Liver (tissue), 10 donors: ENCODE measurements at places on chromosomes 16 and 17. TPM values are rescaled to one million over a fixed set of nuclear protein-coding genes. Genes with fewer than 3 reads are reported as not detected.

SLC52A1 gene
- 0.11 TPM for polyA plus RNA-seq

STX1B gene
- polyA plus RNA-seq = 0.19 TPM

HOXB1 gene
- not detected for polyA plus RNA-seq

KRT24 gene
- not detected for polyA plus RNA-seq

ZFPM1 gene
- 0.19 TPM for polyA plus RNA-seq

ATP6V0A1 gene
- polyA plus RNA-seq = 31.5 TPM

SPOP gene
- polyA plus RNA-seq = 36.3 TPM

GRCh38 chr16:23952128-23952970, 116.6 kb downstream of the PRKCB start:
- H3K4me1 ChIP-seq = no peaks in the 10 kb centered on the region
- no peaks in the 10 kb centered on the region for H3K36me3 ChIP-seq
- no peak overlapping the region for H3K27ac ChIP-seq
- no peak overlapping the region for H3K4me3 ChIP-seq
- H3K27me3 ChIP-seq = no peaks in the 10 kb centered on the region

DNA sequence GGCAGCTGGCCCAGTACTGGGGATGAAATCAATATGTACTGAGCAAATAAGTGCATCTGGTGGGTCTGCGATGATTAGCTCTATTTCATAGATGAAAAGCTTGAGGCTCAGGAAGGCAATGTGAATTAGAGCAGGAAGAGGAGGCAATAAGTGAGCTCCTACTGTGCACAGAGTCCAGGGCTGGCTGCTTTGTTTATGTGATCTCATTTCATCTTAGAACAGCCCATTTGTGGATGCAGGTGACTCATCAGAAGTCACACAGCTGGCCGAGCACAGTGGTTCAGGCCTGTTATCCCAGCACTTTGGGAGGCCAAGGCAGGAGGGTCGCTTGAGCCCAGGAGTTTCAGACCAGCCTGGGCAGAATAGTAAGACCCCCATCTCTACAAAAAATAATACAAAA, 7.1 kb downstream of the TMEM114 start:
- no peak overlapping the region for H3K4me3 ChIP-seq
- H3K27me3 ChIP-seq = no peaks in the 10 kb centered on the region
- no peaks in the 10 kb centered on the region for H3K36me3 ChIP-seq
- no peak for DNase-seq

- no peak overlapping the region for H3K4me3 ChIP-seq
- no peak overlapping the region for H3K27ac ChIP-seq
- H3K4me1 ChIP-seq = no peaks in the 10 kb centered on the region
Measured at GRCh38 chr17:2929881-2930533, 133.4 kb downstream of the OR1D5 start.

GRCh38 chr16:70454222-70455034, at the start of gene FCSK:
Gene FCSK, plus strand, starts transcription at chr16:70454595. Its CDS starts 8,596 bp downstream, at chr16:70463191.
- no peaks in the 10 kb centered on the region for H3K36me3 ChIP-seq
- peak within 1 kb of the TSS; percentile 100 for H3K27ac ChIP-seq
- peak within 1 kb of the TSS; percentile 92 for H3K4me3 ChIP-seq
- H3K4me1 ChIP-seq = peaks cover 3% of the 10 kb centered on the region
- H3K27me3 ChIP-seq = no peaks in the 10 kb centered on the region
- DNase-seq = peak; percentile 81

- H3K36me3 ChIP-seq = peaks cover 52% of the 10 kb centered on the region
- no peaks in the 10 kb centered on the region for H3K27me3 ChIP-seq
- H3K4me3 ChIP-seq = no peak overlapping the region
- H3K27ac ChIP-seq = no peak overlapping the region
- peaks cover 6% of the 10 kb centered on the region for H3K4me1 ChIP-seq
Measured at GRCh38 chr16:4840984-4841383, 6.1 kb downstream of the GLYR1 start.

DNA sequence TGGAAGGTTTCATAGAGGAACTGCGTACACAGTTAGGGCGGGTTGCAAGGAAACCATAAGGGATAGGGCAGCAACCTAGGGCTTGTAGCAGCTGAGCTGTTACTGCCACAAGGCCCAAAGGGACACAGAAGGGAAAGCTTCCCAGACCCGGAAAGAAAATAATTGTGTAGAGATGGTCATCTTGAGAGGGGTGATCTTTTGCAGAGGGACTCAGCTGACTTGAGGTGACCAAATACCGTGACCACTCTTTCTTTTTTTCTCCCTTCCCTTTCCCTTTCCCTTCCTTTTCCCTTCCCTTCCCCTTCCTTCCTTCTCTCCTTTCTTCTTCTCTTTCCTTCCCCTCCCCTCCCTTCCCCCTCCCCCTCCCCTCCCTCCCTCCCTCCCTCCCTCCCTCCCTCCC, 8.5 kb upstream of the CREBBP start:
- no peak for DNase-seq
- peaks cover 9% of the 10 kb centered on the region for H3K4me1 ChIP-seq
- no peaks in the 10 kb centered on the region for H3K27me3 ChIP-seq
- no peak overlapping the region for H3K4me3 ChIP-seq

GRCh38 chr16:4431023-4431422, 5.4 kb downstream of the DNAJA3 start:
- H3K36me3 ChIP-seq = peaks cover 10% of the 10 kb centered on the region
- no peak overlapping the region for H3K4me3 ChIP-seq
- DNase-seq = no peak
- no peak overlapping the region for H3K27ac ChIP-seq

GRCh38 chr17:51091635-51092034, 29.0 kb downstream of the SPAG9 start:
- peaks cover 35% of the 10 kb centered on the region for H3K4me1 ChIP-seq
- DNase-seq = no peak
- H3K27ac ChIP-seq = no peak overlapping the region

DNA sequence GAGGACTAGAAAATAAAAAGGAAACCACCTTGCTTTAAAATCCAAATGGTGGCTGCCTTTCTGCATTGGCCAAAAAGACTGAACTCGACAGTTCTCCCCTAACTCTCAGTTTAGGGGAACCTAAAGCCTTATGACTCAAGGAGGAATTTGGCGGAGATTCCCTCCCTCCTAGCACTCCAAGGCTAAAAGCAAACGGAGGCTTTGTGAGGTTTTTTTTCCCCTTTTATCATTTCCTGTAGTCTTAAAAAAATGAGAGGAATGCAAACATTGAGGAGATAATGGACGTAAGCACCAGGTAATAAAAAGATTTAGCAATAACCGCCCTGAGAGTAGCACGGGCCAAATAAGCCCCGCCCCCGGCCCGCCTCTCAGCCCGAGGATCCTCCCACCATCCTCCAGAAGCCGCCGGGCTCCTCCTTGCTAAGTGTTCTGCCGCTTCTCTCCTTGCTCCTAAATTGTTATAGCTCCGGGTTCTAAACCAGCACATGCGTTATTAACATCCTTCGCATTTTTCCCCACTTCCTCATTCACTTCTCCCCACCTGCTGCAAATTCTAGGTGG, 5.8 kb upstream of the KIFC3 start:
- peak overlapping the region; percentile 73 for H3K27ac ChIP-seq
- peaks cover 40% of the 10 kb centered on the region for H3K4me1 ChIP-seq
- peak; percentile 73 for DNase-seq

- peaks cover 14% of the 10 kb centered on the region for H3K4me1 ChIP-seq
- H3K36me3 ChIP-seq = no peaks in the 10 kb centered on the region
- H3K27me3 ChIP-seq = no peaks in the 10 kb centered on the region
- no peak for DNase-seq
- no peak overlapping the region for H3K4me3 ChIP-seq
- H3K27ac ChIP-seq = no peak overlapping the region
Measured at GRCh38 chr16:11202260-11203091, 53.5 kb downstream of the SOCS1 start.

DNA sequence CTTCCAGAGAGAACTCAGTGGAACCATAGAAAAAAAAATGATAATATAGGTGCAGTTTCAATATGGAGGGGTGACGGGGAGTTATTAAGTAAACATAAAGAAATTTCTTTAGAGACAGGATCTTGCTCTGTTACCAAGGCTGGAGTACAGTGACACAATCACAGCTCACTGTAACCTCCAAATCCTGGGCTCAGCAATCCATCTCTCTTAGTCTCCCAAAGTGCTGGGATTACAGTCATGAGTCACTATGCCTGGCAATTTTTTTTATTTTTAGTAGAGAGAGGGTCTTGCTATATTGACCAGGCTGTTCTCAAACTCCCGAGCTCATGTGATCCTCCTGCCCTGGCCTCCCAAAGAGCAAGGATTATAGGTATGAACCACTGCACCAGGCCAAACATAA, 48.8 kb downstream of the NLRC5 start:
- H3K4me1 ChIP-seq = no peaks in the 10 kb centered on the region
- H3K36me3 ChIP-seq = peaks cover 4% of the 10 kb centered on the region
- no peak for DNase-seq
- H3K4me3 ChIP-seq = no peak overlapping the region
- H3K27ac ChIP-seq = no peak overlapping the region
- no peaks in the 10 kb centered on the region for H3K27me3 ChIP-seq

- DNase-seq = no peak
- no peaks in the 10 kb centered on the region for H3K27me3 ChIP-seq
- H3K27ac ChIP-seq = no peak overlapping the region
- H3K36me3 ChIP-seq = no peaks in the 10 kb centered on the region
- peaks cover 18% of the 10 kb centered on the region for H3K4me1 ChIP-seq
- H3K4me3 ChIP-seq = no peak overlapping the region
Measured at GRCh38 chr17:42358434-42358833, 29.8 kb downstream of the STAT3 start.

DNA sequence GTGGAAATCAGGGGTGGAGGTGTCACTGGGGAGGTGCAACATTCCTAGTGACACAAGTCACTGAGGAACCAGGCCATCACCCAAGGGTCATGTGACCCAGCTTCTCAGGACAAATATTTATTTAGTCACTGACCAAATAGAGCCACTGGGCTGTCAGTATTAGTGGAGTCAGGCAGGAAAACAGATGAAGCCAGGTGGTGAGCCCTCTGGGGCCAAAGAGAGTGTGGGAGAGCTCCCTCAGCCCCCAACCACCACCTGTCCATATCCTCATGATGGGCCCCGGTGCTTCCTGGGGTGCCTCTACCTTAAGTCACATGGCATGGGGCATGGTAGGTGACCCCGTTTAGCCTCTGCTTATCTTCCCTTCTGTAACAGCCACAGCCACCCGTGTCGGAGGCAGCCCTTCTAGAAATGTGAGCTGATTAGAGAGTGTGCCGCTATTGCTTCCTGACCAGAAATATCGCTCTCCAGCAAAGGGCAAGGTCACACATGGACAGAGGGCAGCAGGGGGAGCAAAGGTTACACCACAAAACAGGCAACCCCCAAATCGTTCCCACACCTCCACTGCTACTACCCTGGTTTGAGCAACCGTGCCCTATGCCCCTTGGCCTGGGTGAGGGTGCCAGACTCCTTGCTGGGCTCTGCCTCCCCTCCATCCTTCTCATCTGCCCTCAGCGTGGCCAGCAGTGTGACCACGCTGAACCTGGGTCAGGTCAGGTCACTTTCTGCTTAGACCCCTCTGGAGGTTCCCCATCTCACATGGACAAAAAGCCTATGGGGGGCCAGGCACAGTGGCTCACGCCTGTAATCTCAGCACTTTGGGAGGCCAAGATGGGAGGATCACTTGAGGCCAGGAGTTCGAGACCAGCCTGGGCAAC, 8.6 kb upstream of the AKTIP start:
- H3K4me3 ChIP-seq = no peak overlapping the region
- H3K4me1 ChIP-seq = peaks cover 7% of the 10 kb centered on the region
- no peaks in the 10 kb centered on the region for H3K27me3 ChIP-seq

DNA sequence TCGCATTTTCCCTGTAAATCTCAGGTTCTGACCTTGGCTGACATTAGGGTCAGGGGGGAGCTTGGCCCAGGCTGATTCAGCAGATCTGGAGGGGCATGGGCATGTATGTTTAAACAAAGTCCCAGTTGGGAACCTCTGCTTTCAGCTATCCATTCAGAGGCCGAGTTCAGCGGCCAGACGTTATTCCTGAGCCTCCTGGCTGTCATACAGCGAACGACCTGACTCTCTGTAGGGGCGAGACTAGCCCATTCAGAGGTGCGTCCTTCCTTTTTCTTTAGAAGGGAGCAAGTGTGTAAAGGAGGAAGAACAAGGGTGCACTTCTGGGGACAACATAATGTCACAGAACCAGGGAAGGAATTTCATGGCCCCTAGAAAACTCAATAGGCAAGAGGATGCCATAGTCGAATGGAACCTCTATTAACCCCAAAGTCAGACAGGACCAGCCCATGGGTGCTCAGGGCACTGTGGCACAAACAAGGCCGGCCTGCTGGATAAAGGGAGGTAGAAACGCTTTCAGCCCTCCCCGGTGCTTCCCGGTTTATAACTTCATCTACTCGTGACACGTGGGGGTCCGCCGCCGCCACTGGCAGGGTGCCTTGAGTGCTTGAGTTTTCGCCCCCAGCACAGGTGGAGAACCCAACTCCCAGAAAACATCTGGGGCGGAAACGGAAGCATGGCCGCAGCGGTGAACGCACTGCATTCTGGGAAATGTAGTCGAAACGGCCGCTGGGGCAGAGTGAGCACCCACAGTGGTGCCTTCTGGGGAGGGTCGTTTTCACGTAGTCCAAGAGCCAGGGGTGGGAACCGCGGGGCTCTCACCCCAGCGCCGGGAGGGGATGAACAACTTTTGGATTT, 33.2 kb upstream of the PLCG2 start:
- H3K4me1 ChIP-seq = no peaks in the 10 kb centered on the region
- no peaks in the 10 kb centered on the region for H3K27me3 ChIP-seq
- H3K27ac ChIP-seq = no peak overlapping the region
- H3K4me3 ChIP-seq = peak overlapping the region; percentile 44
- no peaks in the 10 kb centered on the region for H3K36me3 ChIP-seq

GRCh38 chr16:69057400-69058378, 47.8 kb upstream of the HAS3 start:
- no peaks in the 10 kb centered on the region for H3K27me3 ChIP-seq
- peak overlapping the region; percentile 78 for H3K27ac ChIP-seq
- H3K4me1 ChIP-seq = peaks cover 4% of the 10 kb centered on the region
- DNase-seq = no peak

DNA sequence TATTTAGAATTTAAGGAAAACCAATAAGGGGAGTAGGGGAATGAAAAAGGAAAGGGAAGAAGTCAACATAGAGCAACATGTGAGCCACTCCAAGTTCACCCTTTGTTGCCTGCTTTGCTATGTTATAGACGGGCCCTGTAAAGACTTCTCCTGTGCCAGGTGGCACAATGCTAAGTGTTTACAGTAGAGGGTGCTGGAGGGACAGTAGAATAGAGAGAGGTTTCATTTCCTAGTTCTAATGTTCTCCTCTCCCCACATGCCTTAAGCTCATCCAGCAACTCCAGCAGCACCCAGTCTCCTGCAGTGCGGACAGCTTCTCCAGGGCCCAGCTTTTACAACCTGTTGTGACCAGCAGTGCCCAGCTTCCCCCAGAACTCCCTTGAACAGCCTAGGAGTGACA, 468.0 kb downstream of the HS3ST3B1 start:
- no peaks in the 10 kb centered on the region for H3K4me1 ChIP-seq
- no peak overlapping the region for H3K27ac ChIP-seq
- no peak for DNase-seq
- no peak overlapping the region for H3K4me3 ChIP-seq
